Stimulated activated CD8-positive, alpha-beta memory T cell treated with anti-CD3 and anti-CD28 coated beads, Interleukin-4, amount 100 ng/mL, for 1 hour (primary cell): ENCODE measurements at places on chromosomes 3 and 15.

GRCh38 chr3:60424034-60424433, 827.2 kb downstream of the FHIT start:
- DNase-seq = no peak

DNA sequence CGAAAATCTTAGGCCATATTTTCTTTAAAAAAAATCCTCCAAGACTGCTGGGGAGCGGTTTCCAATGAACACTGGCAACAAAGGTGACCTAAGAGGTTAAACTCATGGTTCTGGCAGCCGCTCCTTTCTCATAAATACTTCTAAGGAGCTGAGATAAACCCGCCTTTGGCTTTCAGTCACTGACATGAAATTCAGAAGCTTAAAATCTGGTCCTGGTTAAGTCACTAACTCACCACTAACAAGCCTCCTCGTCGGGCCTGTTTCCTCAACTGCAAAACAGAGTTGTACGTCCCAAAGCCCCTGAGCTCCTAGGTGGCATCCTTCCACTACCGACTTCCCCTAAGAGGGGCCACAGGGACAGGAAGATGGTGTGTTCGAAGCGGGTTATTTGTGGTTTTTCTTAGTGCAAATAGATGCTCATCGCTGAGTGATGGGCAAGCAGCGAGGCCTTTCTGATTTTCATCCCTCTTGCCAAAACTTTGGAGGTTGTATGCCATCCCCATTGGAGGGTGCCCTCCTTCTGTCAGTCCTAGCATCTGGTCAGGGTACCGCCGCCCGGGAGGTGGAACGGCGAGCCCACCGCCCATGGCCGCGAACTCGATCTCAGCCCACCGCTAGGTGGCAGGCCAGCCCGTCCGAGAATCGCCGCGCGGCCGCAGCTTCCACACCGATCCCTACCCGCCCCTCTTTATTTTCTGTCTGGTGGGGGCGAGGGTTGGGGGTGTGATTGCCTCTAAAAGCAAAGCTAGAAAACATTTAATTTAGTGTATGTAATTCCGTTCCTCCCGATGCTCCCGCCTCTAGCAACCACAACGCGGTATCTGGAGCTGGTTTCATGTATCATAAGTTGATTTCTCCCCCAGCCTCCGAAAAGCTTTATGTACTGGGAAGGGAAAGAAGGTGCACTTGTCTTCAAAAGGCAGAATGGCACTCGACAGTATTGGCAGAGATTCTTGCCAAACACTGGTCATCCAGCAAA, 4.6 kb downstream of the BCL6 start:
- DNase-seq = peak; percentile 43

- no peak for DNase-seq
Observed at GRCh38 chr3:72848703-72849081, 447 bp upstream of the SHQ1 start.

- DNase-seq = no peak
Observed at GRCh38 chr3:71581457-71582035, 2.0 kb downstream of the FOXP1 start.

- DNase-seq = no peak
Observed at GRCh38 chr3:140942221-140943104, 827 bp downstream of the SLC25A36 start.
